CD4-positive, alpha-beta memory T cell (primary cell): ENCODE measurements at places on chromosomes 7 and 10. TPM values are rescaled to one million over a fixed set of nuclear protein-coding genes. Genes with fewer than 3 reads are reported as not detected.

RTKN2 gene
- 11.0 TPM for total RNA-seq

SPDYE2B gene
- not detected for total RNA-seq

FRA10AC1 gene
- total RNA-seq, result 21.6 TPM

DNAJC12 gene
- total RNA-seq, result not detected

PRKAR2B gene
- 0.47 TPM for total RNA-seq

VAX1 gene
- not detected for total RNA-seq

PRSS37 gene
- total RNA-seq, result not detected

- no peaks in the 10 kb centered on the region for H3K4me1 ChIP-seq
- H3K27ac ChIP-seq, result no peak overlapping the region
- H3K36me3 ChIP-seq, result no peaks in the 10 kb centered on the region
- DNase-seq, result peak; percentile 5
Measured at GRCh38 chr10:77643795-77644468, 6.3 kb upstream of the KCNMA1 start.

GRCh38 chr7:121504482-121504881, 108.4 kb upstream of the FAM3C start:
- DNase-seq, result no peak
- H3K27ac ChIP-seq, result no peak overlapping the region
- H3K36me3 ChIP-seq, result no peaks in the 10 kb centered on the region
- no peak overlapping the region for H3K4me3 ChIP-seq
- no peaks in the 10 kb centered on the region for H3K4me1 ChIP-seq

GRCh38 chr7:94266238-94266644, 128.5 kb upstream of the COL1A2 start:
- H3K27ac ChIP-seq, result no peak overlapping the region
- H3K4me3 ChIP-seq, result no peak overlapping the region
- no peaks in the 10 kb centered on the region for H3K36me3 ChIP-seq
- no peak for DNase-seq
- H3K4me1 ChIP-seq, result no peaks in the 10 kb centered on the region
- no peaks in the 10 kb centered on the region for H3K27me3 ChIP-seq

GRCh38 chr7:18059171-18059570, 31.5 kb upstream of the PRPS1L1 start:
- H3K36me3 ChIP-seq, result no peaks in the 10 kb centered on the region
- no peaks in the 10 kb centered on the region for H3K4me1 ChIP-seq
- H3K27ac ChIP-seq, result no peak overlapping the region
- no peak for DNase-seq
- no peak overlapping the region for H3K4me3 ChIP-seq

- no peaks in the 10 kb centered on the region for H3K36me3 ChIP-seq
- H3K4me1 ChIP-seq, result no peaks in the 10 kb centered on the region
- no peak overlapping the region for H3K4me3 ChIP-seq
- no peaks in the 10 kb centered on the region for H3K27me3 ChIP-seq
Measured at GRCh38 chr10:88343761-88344484, 239.2 kb downstream of the RNLS start.

DNA sequence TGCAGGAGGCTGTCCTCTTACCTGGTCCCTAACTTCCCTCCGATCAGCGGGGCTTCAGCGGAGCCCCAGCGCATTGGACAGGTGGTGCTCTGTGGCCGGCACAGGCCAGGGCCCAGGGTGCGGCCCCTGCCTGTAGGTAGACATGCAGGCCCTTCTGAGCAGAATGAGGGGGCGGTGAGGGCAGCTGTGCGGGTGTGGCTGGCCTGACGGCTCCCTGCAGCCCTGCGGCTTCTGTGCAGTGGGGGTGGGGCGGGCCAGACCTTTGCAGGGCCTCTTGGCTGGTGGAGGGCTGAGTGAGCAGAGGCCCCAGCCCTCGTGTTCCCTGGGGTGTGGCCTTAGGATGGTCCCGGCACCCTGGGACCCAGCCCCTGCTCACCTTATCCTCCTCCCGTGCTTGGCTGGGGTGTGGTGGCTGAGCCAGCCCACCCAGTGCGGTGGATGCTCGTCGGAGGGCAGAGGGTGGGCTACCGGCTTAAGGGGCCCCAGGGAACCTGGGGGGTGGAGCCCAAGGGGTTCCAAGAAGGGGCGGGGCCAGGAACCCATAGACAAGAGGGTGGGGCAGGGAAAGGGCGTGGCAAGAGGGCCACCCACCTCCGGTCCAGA, 175.2 kb upstream of the TNRC18 start:
- H3K27ac ChIP-seq, result no peak overlapping the region
- no peaks in the 10 kb centered on the region for H3K36me3 ChIP-seq
- peaks cover 26% of the 10 kb centered on the region for H3K4me1 ChIP-seq

- no peak for DNase-seq
- H3K27ac ChIP-seq, result no peak overlapping the region
- H3K4me1 ChIP-seq, result no peaks in the 10 kb centered on the region
- no peaks in the 10 kb centered on the region for H3K27me3 ChIP-seq
- H3K4me3 ChIP-seq, result no peak overlapping the region
- no peaks in the 10 kb centered on the region for H3K36me3 ChIP-seq
Measured at GRCh38 chr10:120513307-120513796, 56.3 kb downstream of the PLPP4 start.

GRCh38 chr7:90834771-90835170, 238.7 kb downstream of the CDK14 start:
- no peaks in the 10 kb centered on the region for H3K27me3 ChIP-seq
- no peak for DNase-seq
- H3K4me1 ChIP-seq, result no peaks in the 10 kb centered on the region
- no peaks in the 10 kb centered on the region for H3K36me3 ChIP-seq
- no peak overlapping the region for H3K27ac ChIP-seq

DNA sequence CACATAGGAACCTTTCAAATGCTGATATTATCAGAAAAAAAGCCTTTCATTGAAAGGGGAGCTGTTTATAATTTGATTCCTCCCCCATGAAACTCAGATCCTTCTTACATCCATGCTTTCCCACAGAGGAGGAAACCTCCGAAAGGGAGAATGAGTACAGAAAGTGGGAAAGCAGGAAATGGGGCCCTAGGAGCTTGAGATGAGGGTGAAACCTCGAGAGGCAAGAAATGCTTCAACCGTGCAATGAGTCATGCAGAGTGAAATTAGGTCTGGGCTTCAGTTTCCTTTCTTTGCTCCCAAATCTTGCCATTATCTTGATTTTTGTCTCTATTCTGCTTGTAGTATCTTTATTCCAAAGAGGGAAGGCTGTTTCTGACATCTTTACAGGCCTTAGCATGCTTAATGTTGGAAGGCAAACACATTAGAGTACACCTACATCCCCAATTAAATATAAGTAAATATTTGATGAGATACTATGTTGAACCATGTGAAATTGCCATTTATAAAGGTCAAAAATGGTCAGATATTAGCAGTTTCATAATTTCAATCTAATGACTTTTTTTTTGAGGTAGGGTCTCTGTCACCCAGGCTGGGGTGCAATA, 79.1 kb downstream of the NAMPT start:
- no peaks in the 10 kb centered on the region for H3K36me3 ChIP-seq
- H3K4me1 ChIP-seq, result no peaks in the 10 kb centered on the region
- no peaks in the 10 kb centered on the region for H3K27me3 ChIP-seq
- no peak for DNase-seq

DNA sequence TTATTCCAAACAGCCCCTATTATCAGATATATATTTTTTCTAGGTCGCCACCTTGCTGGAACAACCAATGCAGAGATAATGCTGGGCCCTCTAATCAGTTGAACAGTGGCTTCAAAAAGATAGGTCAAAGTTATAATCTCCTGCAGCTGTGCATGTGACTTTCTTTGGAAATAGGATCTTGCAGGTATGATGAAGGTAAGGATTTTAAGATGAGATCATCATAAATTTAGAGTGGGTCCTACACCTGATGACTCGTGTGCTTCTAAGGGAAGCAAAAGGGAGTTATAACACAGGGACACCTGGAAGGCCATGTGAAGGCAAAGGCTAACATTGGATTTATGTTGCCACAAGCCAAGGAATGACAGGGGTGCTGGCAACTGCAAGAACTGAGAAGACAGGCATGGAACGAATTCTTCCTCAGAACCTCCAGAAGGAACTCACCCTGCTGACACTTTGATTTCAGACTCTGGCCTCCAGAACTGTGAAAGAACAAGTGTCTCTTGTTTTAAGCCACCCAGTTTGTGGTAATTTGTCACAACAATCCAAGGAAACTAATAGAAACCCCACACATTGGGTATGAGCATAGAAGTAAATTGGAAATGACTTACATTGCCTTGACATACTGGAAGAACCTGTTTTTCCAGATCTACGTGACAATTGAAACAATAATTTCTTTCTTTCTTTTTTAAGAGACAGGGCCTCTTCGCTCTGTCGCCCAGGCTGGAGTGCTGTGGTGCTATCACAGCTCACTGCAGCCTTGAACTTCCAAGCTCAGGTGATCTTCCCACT, 34.4 kb downstream of the CCDC71L start:
- H3K4me3 ChIP-seq, result no peak overlapping the region
- no peaks in the 10 kb centered on the region for H3K27me3 ChIP-seq
- no peaks in the 10 kb centered on the region for H3K4me1 ChIP-seq
- no peaks in the 10 kb centered on the region for H3K36me3 ChIP-seq
- H3K27ac ChIP-seq, result no peak overlapping the region

GRCh38 chr10:70599791-70600190, 2.8 kb downstream of the PRF1 start:
- H3K4me1 ChIP-seq, result peaks cover 61% of the 10 kb centered on the region
- H3K27ac ChIP-seq, result no peak overlapping the region
- H3K4me3 ChIP-seq, result no peak overlapping the region
- H3K36me3 ChIP-seq, result peaks cover 7% of the 10 kb centered on the region
- no peaks in the 10 kb centered on the region for H3K27me3 ChIP-seq
- DNase-seq, result no peak
